ENCODE measurements at places on chromosomes 5 and 9.

- DNase-seq = no peak
Measured at GRCh38 chr9:93532141-93532540, 44.2 kb upstream of the PHF2 start.

GRCh38 chr5:135555530-135555929, 19.8 kb upstream of the NEUROG1 start:
- DNase-seq = no peak

DNA sequence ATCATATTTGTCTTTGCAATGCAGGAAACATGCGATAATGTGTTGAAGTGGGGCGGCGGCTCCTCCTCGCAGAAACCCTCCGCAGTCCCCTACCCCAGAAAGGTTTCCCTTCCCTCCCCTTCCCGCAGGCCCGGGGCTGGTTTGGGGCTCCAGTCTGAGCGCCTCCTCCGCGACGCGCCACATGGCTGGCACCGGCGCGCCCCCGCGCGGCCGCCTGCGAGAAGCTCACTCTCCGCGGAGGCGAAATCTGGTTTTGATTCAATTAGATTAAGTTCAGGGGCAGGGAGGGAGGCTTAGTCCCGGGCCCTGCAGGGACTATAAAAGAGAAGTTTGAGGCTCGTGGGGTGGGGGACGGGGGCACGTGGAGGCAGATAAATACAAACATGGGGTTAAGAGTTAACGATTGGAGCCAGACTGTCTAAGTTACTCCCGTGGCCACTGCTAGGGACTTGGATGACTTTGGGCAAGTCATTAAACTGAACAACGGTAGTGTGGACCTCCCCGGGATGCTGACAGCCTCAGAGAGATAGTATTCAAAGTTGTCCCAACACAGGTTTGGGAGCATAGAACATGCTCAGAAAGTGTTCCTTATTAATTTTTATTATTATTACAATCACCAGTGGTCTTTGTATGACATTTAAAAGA, 69.4 kb downstream of the MSX2 start:
- DNase-seq = peak; percentile 26

DNA sequence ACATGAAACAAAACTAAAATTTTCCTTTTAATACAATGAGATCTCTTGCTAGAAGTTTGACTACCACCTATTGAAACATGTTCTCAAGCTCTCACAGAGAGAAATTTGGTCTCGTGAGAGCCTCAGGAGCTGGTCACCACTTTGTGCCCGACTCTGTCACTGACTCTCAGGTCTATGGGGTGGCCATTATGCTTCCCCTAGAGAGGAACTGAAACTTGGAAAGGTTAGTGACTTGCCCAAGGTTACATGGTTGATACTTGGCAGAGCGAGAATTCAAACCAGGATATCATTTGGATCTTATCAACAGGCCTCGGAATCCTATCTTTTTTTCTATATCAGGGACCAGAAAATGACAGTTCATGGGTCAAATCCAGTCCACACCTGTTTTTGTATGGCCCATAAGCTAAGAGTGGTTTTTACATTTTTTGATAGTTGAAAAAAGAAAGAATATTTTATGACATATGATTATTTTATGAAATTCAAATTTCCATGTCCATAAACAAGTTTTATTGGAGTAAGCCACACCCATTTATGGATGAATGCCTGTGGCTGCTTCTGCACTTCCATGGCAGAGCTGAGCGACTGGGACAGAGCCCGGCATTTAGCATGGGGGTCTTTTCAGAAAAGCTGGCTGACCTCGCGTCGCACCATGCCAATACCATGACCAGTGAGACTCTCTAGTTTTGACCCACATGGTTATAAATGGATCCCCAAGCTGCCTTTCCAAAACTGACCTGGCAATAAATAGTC, 44.8 kb upstream of the EQTN start:
- no peak for DNase-seq

DNA sequence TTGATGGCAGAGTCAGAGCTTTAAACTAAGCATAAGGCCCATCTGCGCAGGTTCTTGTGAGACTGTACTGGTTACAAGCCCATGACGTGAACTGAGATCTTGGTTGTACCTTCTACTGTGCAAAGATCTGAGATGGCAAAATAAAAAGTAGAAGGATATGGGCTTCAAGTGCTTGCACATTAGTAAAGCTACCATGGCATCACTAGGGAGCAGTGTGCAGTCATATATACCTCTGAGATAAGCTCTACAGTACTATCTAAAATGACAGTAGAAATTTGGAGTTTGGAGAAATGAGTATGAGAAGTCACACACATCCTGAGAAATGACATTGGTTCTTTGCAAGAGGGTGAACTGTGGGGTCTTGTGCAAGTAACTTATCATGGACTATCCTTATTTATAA, 408.2 kb upstream of the PRR16 start:
- DNase-seq = no peak
